ENCODE measurements at places on chromosomes 3 and 15.

DNA sequence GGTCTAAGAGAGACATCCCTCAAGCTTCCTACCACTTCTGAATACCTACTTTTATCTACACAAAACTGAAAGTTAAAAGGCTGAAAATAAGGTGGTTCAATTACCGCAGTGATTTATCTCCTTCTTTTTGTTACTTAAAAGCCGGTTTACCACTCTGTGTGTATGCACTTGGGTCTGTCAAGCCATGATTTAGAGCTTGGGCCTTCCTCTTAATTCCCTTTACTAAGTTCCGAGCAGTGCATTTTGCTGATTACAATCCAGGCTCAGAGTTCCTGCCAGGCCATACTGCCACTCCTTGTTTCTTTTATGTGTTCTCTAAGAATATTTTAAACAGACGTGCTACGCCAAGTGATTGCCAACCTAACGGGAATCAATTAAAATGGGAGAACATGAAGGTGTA is 16.5 kb downstream of the KCTD6 start:
- DNase-seq: no peak

GRCh38 chr15:49769225-49769624 is 148.4 kb downstream of the DTWD1 start:
- DNase-seq: peak; percentile 46

DNA sequence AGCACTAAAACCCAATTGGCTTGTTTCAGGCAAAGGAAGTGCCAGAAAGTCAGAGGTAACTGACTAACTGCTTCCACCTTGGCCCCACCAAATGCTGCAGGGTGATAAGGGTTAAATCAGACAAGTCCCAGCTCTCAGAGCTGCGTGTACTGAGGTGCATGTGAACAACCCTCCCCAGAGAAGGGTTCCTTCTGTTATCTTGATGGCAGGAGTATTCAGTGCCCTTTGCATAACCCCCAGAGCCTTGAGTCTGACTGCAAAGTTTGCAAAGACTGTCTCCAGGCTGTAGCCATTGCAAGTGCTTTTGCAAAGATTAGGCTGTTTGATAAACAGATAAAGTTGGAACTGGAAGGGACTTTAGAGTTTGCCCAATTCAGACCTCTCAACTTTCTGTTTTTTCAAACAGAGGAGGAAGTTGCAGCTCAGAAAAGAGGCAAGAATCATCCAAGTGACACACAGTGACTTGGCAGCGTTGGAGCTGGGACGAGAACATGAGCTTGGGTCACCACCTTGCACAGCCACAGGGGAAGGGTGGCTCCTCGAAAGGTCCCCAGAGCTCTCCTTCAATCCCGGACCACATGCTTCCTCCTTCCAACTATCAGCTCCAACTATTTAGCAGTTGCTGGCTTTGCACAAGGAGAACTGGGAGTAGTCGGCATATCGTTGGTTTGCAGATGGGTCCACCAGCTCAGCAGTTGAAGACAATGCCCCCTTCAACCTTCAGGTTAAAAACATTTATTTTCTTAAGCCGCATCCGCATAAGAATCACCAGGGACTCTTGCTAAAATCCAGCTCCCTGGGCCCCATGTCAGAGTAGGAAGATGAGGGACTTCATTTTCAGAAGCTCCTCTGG is 224.8 kb upstream of the HES1 start:
- no peak for DNase-seq

GRCh38 chr3:106256249-106256957 is 387.6 kb upstream of the CBLB start:
- DNase-seq: no peak

DNA sequence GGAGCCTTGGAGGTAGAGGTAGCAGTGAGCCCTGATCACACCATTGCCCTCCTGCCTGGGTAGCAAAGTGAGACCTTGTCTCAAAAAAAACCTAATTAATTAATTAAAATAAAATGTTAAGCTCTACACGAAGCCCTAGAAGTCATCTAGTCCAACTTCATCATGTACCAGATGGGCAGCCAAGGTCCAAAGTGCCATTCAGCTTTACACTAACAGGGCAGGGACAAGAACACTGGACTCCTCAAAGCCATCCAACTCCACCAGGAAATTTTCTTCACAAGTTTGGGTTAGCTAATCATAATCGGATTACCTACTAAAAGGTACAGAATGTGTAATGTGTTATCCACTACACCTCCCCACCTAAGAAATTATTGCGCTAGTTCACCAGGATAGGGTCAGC is 48.8 kb downstream of the WWTR1 start:
- no peak for DNase-seq

DNA sequence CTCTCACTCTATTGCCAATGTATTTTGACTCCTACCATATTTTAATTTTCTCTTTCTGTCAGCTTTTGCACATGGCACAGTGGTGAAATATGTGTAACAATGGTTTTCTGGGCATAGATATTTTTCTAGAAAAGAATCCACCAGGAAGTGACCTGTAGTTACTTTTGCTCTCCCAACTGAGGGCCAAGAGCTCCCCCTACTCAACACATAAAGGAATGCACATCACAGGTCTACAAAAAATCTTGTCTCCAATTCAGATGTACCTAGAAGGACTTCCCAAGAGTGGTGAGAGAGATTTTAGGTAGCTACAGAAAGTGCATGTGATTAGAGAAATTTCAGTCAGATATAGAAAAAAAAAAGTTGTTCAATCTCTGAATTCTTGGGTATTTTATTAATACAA is 15.6 kb downstream of the CPA3 start:
- peak; percentile 41 for DNase-seq

Data from MV-4-11 (cell line).